ENCODE measurements at places on chromosomes 12 and 14. TPM values are rescaled to one million over a fixed set of nuclear protein-coding genes. Genes with fewer than 3 reads are reported as not detected.

- no peaks in the 10 kb centered on the region for H3K36me3 ChIP-seq
- no peak overlapping the region for H3K4me3 ChIP-seq
- H3K27ac ChIP-seq: no peak overlapping the region
- no peaks in the 10 kb centered on the region for H3K4me1 ChIP-seq
- H3K27me3 ChIP-seq: no peaks in the 10 kb centered on the region
Observed at GRCh38 chr12:106049105-106049504, 89.6 kb downstream of the NUAK1 start.

GRCh38 chr12:39581592-39581991, 38.0 kb downstream of the ABCD2 start:
- no peak for DNase-seq
- no peaks in the 10 kb centered on the region for H3K4me1 ChIP-seq
- H3K4me3 ChIP-seq: no peak overlapping the region
- no peaks in the 10 kb centered on the region for H3K36me3 ChIP-seq

- H3K4me1 ChIP-seq: no peaks in the 10 kb centered on the region
- H3K27ac ChIP-seq: no peak overlapping the region
- H3K27me3 ChIP-seq: no peaks in the 10 kb centered on the region
- H3K36me3 ChIP-seq: no peaks in the 10 kb centered on the region
Observed at GRCh38 chr12:65505386-65506121, 227.1 kb downstream of the MSRB3 start.

DNA sequence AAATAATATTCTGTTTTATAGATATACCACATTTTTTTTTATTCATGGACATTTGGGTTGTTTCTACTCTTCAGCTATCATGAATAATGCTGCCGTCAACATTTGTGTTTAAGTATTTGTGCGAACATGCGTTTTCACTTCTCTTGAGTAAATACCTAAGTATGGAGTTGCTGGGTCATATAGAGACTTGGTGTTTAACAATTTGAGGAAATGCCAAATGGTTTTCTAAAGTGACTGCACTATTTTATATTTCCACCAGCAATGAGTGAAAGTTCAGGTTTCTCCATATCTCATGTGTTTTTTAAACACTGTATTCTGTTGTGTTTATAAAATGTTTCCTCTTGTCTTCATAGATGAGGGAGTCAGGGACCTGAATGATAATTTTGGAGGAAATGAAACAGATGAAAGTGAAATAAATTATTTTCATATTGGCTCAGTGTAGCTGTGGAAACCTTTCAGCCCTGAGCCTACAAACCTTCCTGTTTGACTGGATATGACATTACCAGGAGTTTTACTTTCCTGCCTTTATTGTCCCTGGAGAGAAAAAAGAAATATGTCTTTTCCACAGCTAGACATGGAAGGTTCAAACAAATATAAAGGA, 26.3 kb downstream of the DAAM1 start:
- no peaks in the 10 kb centered on the region for H3K4me1 ChIP-seq
- no peaks in the 10 kb centered on the region for H3K36me3 ChIP-seq
- H3K27ac ChIP-seq: no peak overlapping the region
- H3K27me3 ChIP-seq: no peaks in the 10 kb centered on the region
- no peak for DNase-seq

GRCh38 chr12:123720141-123720814, 8.1 kb downstream of the ATP6V0A2 start:
- no peak overlapping the region for H3K4me3 ChIP-seq
- DNase-seq: no peak
- no peaks in the 10 kb centered on the region for H3K36me3 ChIP-seq
- no peaks in the 10 kb centered on the region for H3K4me1 ChIP-seq

DNA sequence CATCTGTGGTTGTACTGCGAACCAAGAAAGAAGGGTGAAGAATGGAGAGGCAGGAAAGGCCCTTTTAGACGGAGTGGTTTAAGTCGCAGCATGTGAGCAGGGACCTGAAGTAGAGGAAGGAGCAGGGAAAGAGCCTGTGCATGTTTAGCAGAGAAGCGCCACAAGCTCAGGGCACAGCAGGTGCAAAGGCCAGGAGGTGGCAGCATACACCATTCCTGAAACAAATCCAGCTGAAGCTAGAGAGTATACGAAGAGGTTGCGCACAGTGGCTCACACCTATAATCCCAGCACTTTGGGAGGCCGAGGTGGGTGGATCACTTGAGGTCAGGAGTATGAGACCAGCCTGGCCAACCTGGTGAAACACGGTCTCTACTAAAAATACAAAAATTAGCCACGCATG, 49.9 kb downstream of the HELB start:
- H3K4me1 ChIP-seq: no peaks in the 10 kb centered on the region
- no peaks in the 10 kb centered on the region for H3K36me3 ChIP-seq
- H3K4me3 ChIP-seq: no peak overlapping the region

DNA sequence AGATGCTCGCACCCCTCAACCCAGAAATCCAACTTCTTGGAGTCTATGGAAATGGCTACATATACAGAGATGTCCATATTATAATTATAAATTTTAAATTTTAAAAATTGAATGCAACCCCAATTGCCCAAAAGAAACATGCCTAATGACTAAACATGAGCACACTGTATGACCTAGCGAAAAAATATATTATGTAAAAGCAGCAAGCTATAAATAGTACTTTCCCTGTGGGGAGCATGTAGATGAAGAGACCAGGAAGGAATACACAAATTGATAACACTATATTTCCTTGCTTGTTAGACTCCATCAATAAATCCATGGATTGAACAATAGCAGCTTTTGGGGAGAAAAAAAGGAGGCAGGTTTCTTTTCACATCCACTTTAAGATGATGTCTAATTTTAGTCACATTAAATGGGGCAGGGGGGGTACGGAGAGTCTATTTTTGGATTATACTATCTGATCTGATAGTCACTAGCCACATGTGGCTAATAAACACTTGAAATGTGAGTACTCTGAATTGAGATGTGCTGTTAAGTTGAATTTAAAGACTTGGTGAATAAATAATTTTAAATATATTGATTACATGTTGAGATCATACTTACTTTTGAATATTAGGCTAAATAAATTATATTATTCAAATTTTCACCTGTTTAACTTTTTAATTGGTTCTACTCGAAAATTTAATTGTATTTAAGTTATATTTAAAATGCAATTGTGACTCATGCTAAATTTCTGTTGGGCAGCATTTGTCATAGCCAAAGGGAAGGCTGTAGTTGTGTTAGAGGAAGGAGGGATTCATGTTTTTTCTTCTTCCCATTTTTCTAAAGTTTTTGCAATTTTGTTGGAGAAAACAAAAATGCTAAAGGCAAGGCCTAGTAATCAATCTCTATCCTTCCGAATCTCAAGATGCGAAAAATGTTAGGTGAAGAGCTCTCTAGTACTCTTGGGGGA, 17.5 kb downstream of the MAX start:
- DNase-seq: no peak
- H3K27me3 ChIP-seq: no peaks in the 10 kb centered on the region
- no peak overlapping the region for H3K27ac ChIP-seq
- H3K36me3 ChIP-seq: no peaks in the 10 kb centered on the region
- H3K4me3 ChIP-seq: no peak overlapping the region

DNA sequence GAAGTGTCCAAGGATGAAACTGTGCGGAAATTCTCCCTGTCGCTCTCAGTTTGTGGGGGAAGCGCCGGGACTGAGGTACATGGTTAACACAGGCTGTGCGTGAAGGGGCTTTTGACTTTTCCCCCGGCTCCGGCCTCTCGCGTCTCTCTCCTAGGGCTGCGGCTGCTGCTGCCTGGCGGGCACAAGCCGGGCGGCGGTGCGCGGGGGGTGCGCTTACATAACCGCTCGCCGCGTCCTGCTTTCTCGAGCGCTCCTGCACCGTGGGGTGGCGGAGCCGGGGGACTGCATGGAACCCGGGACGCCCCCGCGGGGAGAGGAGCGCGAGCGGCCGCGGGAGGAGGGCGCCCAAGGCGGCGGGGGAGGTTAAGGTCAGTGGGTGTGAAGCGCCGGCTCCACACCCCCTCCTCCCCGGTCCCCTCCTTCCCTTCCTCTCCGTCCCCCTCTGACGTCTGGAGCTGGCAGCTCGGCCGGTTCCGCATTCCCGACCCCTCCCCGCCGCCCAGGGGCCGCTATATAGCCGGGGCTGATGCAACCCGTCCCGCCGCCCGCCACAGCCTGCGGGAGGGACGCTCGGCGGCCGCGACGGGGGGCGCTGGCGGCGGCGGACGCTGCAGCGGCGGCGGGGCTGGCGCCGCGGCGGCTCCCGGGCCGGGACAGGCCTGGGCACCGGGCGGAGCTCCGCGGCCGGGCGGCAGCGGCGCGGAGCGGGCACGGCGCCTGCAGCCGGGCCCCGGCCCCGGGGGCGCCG, at the start of gene JDP2:
Gene JDP2 (plus strand): TSS at position 541 of the 748 bp plus-strand sequence. CDS start 9,899 bp downstream, outside the sequence.
- H3K27ac ChIP-seq: peak within 1 kb of the TSS; percentile 85
- H3K4me1 ChIP-seq: peaks cover 6% of the 10 kb centered on the region
- DNase-seq: peak; percentile 72
- no peaks in the 10 kb centered on the region for H3K36me3 ChIP-seq
- H3K4me3 ChIP-seq: peak within 1 kb of the TSS; percentile 64
- no peaks in the 10 kb centered on the region for H3K27me3 ChIP-seq

GRCh38 chr12:111201036-111201435, 167.9 kb downstream of the PHETA1 start:
- H3K4me1 ChIP-seq: no peaks in the 10 kb centered on the region
- no peaks in the 10 kb centered on the region for H3K27me3 ChIP-seq
- no peaks in the 10 kb centered on the region for H3K36me3 ChIP-seq
- H3K4me3 ChIP-seq: no peak overlapping the region

DNA sequence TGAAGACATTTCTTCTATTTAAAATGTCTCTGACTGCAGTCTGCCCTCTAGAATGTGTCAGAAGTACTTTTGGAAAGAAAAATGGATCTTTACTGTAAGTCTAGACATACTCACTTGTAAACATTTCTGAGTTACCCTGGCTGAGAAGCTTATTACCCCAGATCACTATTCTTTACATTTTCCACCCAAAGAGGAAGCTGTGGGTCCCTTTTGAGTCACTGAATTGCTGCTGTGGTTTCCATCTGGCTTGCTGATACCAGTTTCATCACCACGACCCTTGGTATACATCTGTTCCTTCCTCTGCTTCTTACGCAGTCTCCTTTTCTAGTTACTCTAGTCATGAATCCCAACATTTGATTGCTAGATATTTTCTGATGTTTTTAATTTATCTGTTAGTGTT, 20.2 kb upstream of the CLEC4D start:
- DNase-seq: no peak
- no peaks in the 10 kb centered on the region for H3K36me3 ChIP-seq
- no peaks in the 10 kb centered on the region for H3K4me1 ChIP-seq
- no peaks in the 10 kb centered on the region for H3K27me3 ChIP-seq
- no peak overlapping the region for H3K27ac ChIP-seq

The RIMBP2 gene
- total RNA-seq: 19.1 TPM

The MED6 gene
- 29.1 TPM for total RNA-seq

The CIROP gene
- total RNA-seq: not detected

The PTGDR gene
- 1.4 TPM for total RNA-seq

The RPL36AL gene
- 182 TPM for total RNA-seq

GRCh38 chr14:87999277-87999676, 5.7 kb upstream of the GPR65 start:
- H3K27me3 ChIP-seq: no peaks in the 10 kb centered on the region
- no peaks in the 10 kb centered on the region for H3K36me3 ChIP-seq
- no peak overlapping the region for H3K27ac ChIP-seq
- no peak overlapping the region for H3K4me3 ChIP-seq
- no peaks in the 10 kb centered on the region for H3K4me1 ChIP-seq

- H3K27me3 ChIP-seq: no peaks in the 10 kb centered on the region
- H3K4me1 ChIP-seq: no peaks in the 10 kb centered on the region
- DNase-seq: no peak
- no peak overlapping the region for H3K27ac ChIP-seq
- no peak overlapping the region for H3K4me3 ChIP-seq
- H3K36me3 ChIP-seq: no peaks in the 10 kb centered on the region
Observed at GRCh38 chr12:84986586-84986985, 49.5 kb downstream of the TSPAN19 start.

DNA sequence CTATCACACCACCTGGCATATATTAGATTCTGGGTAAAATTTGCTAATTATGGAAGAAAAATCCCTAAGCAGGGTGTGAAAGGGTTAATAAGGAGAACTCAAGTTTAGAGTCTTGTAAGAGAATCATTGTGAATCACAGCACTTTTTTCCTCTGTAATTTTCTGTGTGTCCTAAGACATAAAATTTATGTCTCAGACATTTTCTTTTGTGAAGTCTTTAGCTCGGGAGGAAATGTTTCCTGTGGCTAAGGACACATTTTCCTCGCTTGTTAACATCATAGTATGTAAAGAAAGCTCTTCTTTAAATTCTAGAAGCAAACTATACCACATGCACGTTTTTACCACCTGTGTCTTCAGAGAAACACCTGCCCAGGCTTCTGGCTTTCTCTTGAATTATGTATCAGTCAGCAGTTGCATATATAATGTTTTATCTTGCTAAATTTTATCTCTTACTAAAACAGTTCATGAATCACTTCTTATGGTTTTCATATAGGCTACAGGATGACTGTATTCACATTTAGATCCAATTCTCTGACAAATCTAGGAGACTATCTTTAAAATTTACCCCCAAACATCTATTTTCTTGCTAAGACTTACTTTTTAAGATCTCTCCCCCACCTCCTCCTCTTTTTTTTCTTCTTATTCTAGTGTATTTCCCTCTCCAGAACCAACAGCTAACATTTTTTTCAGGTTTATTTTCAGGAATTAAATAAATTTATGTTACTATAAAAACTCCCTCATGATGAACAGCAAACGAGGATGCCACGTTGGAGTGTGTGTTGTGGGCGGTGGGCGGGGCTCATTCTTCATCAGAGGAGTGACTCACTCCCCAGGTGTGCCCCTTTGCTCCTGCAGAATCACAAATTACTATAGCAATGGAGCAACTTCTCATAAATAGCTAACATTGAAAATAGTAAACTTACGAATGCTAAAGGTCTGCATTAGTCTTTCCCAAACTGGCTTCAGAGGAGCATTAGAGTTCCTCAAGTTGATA, 11.6 kb upstream of the CSRP2 start:
- no peaks in the 10 kb centered on the region for H3K4me1 ChIP-seq
- no peak overlapping the region for H3K4me3 ChIP-seq
- no peaks in the 10 kb centered on the region for H3K36me3 ChIP-seq

The SLCO1A2 gene
- total RNA-seq: not detected

- no peaks in the 10 kb centered on the region for H3K4me1 ChIP-seq
- H3K36me3 ChIP-seq: no peaks in the 10 kb centered on the region
- DNase-seq: no peak
Observed at GRCh38 chr12:93536766-93537488, 35.5 kb upstream of the SOCS2 start.

Data from Peyer's patch (tissue), 4 donors.